ENCODE measurements at places on chromosomes 6 and 20.

DNA sequence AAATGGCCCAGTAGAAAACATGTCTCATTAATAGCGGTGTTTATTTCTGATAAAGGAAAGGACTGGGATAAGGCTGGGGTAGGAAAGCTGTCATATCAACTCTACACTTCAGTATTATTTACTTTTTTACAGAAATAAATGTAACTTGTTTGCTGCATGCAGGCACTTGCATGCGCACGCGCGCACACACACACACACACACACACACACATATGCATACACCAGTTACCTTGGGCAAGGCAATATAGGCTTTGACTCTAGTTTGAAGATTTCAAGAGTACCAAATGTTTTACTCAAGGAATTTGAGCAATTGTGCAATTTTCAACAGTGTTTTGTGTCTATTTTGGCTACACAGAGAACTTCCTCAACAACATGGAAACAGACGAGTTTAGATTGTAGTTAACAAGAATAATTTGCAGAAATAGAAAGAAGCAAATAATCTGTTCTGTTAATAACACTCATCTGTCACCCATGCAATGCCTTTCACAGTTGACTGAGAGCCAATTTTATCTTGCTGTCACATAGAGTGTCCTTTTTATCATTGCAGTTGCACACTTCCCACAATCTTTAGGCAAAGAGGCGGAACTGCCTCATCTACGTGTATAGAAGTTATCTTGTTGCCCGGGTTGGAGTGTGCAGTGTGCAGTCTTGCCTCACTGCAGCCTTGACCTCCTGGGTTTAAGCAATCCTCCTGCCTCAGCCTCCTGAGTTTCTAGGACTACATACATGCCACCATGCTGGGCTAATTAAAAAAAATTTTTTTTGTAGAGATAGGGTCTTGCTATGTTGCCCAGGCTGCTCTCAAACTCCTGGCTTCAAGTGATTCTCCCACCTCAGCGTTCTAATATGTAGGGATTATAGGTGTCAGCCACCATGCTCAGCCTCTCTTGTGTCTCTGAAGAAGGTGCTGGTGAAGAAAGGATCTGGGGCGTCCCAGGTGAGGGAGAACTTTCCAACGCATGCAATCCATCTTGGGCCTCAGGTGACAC, 74.8 kb upstream of the SHLD1 start:
- no peak overlapping the region for H3K4me3 ChIP-seq
- H3K27me3 ChIP-seq: no peaks in the 10 kb centered on the region
- no peaks in the 10 kb centered on the region for H3K36me3 ChIP-seq
- H3K27ac ChIP-seq: no peak overlapping the region
- no peak for DNase-seq

DNA sequence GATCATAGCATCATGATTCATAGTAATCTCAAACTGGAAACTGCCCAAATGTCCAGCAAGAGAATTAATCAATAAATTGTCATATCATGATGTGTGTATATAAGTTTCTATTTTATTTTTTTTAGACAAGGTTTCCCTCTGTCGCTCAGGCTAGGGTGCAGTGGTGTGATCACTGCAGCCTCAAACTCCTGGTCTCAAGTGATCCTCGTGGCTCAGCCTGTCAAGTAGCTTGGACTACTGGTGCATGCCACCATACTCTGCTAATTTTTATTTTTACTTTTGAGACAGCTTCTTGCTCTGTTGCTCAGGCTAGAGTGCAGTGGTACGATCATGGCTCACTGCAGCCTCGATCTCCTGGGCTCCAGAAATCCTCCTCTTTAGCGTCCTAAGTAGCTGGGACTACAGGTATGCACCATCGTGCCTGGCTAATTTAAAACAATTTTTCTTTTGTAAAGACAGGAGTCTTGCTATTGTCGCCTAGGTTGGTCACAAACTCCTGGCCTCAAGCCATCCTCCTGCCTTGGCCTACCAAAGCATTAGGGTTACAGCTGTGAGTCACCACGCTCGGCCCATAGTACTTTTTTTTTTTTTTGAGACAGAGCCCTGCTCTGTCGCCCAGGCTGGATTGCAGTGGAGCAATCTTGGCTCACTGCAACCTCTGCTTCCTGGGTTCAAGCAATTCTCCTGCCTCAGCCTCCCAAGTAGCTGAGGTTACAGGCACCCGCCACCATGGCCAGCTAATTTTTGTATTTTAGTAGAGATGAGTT, 8.7 kb upstream of the ATRN start:
- H3K36me3 ChIP-seq: no peaks in the 10 kb centered on the region
- no peak overlapping the region for H3K4me3 ChIP-seq
- no peak overlapping the region for H3K27ac ChIP-seq
- peaks cover 7% of the 10 kb centered on the region for H3K4me1 ChIP-seq
- H3K27me3 ChIP-seq: peaks cover 20% of the 10 kb centered on the region

DNA sequence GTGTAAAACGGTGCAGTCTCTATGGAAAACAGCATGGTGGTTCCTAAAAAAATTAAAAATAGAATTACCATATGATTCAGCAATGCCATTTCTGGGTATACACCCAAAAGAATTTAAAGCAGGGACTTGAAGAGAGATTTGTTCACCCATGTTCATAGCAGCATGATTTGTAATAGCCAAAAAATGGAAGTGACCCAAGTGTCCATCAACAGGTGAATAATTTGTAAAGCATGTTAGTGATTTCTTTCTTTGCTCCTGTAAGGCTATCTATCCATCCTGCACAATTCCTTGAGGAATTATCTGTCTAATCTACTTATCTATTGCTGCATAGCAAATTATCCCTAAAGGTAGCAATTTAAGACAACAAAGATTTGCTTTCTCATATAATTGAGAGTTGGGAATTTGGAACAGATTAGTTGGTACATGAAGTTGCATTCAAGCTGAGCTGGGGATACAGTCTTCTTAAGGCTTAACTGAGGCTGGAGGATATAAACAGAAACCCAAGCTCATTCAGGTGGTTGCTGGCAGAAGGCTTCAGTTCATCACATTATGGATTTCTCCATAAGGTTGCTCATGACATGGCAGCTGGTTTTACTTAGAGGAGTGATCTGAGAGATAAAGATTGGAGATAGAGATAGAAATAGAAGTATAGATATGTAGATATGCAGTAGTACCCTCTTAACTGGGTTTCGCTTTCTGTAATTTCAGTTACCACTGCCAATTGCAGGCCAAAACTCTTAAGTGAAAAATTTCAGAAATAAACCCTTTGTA, 62.0 kb downstream of the IL22RA2 start:
- no peak overlapping the region for H3K4me3 ChIP-seq
- H3K27me3 ChIP-seq: peaks cover 2% of the 10 kb centered on the region
- no peak overlapping the region for H3K27ac ChIP-seq
- peaks cover 23% of the 10 kb centered on the region for H3K36me3 ChIP-seq
- no peak for DNase-seq

DNA sequence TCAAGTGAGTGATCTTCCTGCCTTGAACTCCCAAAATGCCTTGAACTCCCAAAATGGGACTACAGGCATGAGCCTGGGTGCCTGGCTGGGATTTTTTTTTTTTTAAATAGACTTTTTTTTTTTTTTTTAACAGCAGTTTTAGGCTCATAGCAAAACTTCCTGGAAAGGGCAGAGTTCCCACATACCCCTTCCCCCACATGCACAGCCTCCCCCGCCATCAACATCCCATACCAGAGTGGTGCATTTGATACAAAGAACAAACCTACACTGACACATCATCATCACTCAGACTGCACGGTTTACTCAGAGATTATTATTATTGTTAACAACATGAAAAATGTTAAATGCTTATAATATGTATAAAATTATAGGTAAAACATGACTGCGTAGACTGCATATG, 26.0 kb downstream of the UQCC1 start:
- no peak overlapping the region for H3K27ac ChIP-seq
- H3K4me1 ChIP-seq: no peaks in the 10 kb centered on the region
- no peak for DNase-seq
- H3K4me3 ChIP-seq: no peak overlapping the region
- H3K36me3 ChIP-seq: peaks cover 28% of the 10 kb centered on the region

DNA sequence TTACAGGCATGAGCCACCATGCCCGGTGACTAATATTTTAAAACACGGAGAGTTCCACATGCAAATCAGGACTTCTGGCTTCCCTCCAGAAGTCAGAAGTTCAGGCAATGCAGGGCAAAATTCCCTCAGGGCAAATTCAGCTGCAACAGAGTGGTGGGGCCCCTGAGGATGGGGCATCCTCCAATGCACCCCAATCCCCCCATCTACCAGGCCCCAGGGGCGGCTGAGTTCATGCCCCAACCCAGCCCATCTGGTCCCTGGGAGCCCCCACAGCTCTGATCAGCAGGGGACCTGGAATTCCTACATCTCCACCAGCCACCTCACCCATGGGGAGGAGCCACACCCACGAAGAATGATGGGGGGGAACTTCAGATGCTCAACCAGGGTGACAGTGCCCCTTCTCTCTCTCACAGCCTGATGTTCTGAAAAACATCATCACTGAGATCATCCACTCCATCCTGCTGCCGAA, 22.6 kb downstream of the BPIFB1 start:
- no peaks in the 10 kb centered on the region for H3K27me3 ChIP-seq
- no peak overlapping the region for H3K4me3 ChIP-seq
- no peak overlapping the region for H3K27ac ChIP-seq
- no peaks in the 10 kb centered on the region for H3K4me1 ChIP-seq
- H3K36me3 ChIP-seq: no peaks in the 10 kb centered on the region

GRCh38 chr6:36505744-36506534, 41.3 kb downstream of the STK38 start:
- H3K27me3 ChIP-seq: no peaks in the 10 kb centered on the region
- H3K36me3 ChIP-seq: peaks cover 35% of the 10 kb centered on the region
- H3K4me1 ChIP-seq: no peaks in the 10 kb centered on the region
- DNase-seq: no peak
- no peak overlapping the region for H3K4me3 ChIP-seq
- no peak overlapping the region for H3K27ac ChIP-seq

GRCh38 chr6:139416146-139416545, 41.7 kb upstream of the CITED2 start:
- no peak overlapping the region for H3K4me3 ChIP-seq
- no peak for DNase-seq
- H3K27ac ChIP-seq: no peak overlapping the region
- no peaks in the 10 kb centered on the region for H3K4me1 ChIP-seq

DNA sequence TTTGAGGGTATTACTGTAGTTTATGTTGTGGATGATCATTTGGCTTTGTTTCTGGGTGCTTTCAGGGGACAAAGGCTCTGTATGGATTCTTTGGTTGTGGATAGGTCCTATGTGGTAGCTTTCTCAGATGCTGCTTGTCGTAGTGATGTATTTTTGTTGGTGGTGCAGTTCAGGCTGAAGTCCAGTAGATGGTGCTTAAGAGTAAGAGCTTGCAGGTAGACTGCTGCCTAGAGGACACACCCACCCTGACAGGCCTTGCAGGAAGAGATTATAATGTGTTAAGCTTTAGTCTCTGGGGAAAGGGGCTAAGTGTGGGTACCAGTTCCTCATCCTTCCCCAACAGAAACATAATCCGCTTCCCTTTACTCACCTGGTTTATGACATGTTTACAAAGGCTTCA, 62.6 kb upstream of the ADGRB3 start:
- no peak overlapping the region for H3K4me3 ChIP-seq
- peaks cover 11% of the 10 kb centered on the region for H3K36me3 ChIP-seq
- peak; percentile 63 for DNase-seq
- no peaks in the 10 kb centered on the region for H3K27me3 ChIP-seq
- peaks cover 20% of the 10 kb centered on the region for H3K4me1 ChIP-seq

DNA sequence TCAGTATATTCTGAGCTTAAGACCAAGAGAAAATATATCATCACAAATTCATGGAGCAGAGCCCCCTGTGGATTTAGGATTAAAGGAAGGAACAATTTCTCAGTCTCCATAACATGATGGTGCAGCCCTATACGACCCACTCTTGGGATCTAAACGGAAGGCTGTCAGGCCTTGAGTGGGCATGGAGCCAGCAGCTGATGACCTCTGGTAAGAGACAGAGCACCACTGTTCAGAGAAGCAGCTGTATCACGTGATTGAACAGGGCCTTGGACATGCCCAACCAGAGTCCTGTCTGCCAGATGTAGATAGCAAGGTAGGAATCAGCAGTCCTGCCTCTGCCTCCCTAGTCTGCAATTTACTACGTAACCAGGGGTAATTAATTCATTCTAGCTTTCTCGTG, 259.4 kb upstream of the POU3F2 start:
- no peaks in the 10 kb centered on the region for H3K36me3 ChIP-seq
- H3K4me3 ChIP-seq: no peak overlapping the region
- no peaks in the 10 kb centered on the region for H3K4me1 ChIP-seq
- no peaks in the 10 kb centered on the region for H3K27me3 ChIP-seq
- DNase-seq: no peak

DNA sequence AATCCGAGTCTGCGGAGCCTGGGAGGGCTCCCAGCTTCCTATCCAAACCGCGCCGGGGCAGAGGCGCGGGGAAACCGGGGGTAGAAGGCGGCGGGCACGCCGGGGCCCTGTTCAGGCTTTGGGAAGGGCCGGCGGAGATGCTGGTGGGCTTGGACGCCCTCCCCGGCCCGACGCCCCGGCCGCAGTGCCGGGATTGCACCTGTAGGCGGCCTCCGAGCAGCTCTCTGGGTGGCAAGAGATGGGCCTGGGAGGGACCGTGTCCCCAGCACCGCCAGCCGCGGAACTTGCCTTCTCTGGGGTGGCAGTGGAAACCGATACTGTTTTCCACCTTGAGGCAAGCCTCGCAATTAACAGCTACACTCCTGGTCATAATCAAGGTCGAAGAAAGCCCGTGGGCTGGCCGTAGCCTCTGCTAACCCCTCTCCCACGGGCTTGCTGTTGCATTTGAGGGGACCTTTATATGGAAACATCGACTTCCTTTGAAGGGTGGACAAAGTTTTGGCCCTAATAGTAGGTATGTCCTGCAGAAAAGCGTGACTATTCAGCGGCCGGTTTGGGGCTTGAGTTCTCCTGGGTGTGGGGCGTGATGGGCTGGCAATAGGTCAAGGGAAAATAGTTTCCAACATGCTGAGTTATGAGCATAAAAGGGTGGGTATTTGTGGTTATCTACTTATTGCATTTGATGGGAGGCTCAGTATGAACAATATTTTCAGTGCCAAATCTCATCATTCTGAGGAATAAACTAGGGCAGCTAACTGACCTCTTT, 1.1 kb upstream of the JAG1 start:
- H3K27me3 ChIP-seq: no peaks in the 10 kb centered on the region
- H3K27ac ChIP-seq: peak overlapping the region; percentile 82
- peak; percentile 90 for DNase-seq
- peak overlapping the region; percentile 74 for H3K4me3 ChIP-seq
- H3K4me1 ChIP-seq: peaks cover 32% of the 10 kb centered on the region

- no peaks in the 10 kb centered on the region for H3K36me3 ChIP-seq
- H3K27me3 ChIP-seq: no peaks in the 10 kb centered on the region
- H3K4me3 ChIP-seq: no peak overlapping the region
Measured at GRCh38 chr6:129895692-129896091, 34.6 kb upstream of the TMEM244 start.

GRCh38 chr6:9511157-9511556, 903.7 kb downstream of the TFAP2A start:
- no peak for DNase-seq
- H3K36me3 ChIP-seq: peaks cover 11% of the 10 kb centered on the region
- H3K4me3 ChIP-seq: no peak overlapping the region
- peaks cover 2% of the 10 kb centered on the region for H3K4me1 ChIP-seq

- H3K27ac ChIP-seq: 0 out of 2 replicates have a peak overlapping the region, but pooled peaks have one; percentile 90
- H3K4me3 ChIP-seq: no peak overlapping the region
- DNase-seq: no peak
- H3K27me3 ChIP-seq: peaks cover 4% of the 10 kb centered on the region
Measured at GRCh38 chr6:35797837-35798526, 859 bp upstream of the CLPS start.

GRCh38 chr6:95117236-95117635, 460.1 kb upstream of the MANEA start:
- no peaks in the 10 kb centered on the region for H3K36me3 ChIP-seq
- no peaks in the 10 kb centered on the region for H3K27me3 ChIP-seq
- no peak overlapping the region for H3K4me3 ChIP-seq
- DNase-seq: no peak
- H3K27ac ChIP-seq: no peak overlapping the region
